Activated CD8-positive, alpha-beta memory T cell treated with anti-CD3 and anti-CD28 coated beads for 4 hours (primary cell): ENCODE measurements at places on chromosomes 2 and 18.

- DNase-seq = no peak
These were observed 128.2 kb upstream of the DLX2 start for GRCh38 chr2:172230889-172231401.

- no peak for DNase-seq
These were observed 22.0 kb downstream of the SAG start for GRCh38 chr2:233329489-233330135.

- no peak for DNase-seq
These were observed 5.6 kb downstream of the SLC3A1 start for GRCh38 chr2:44280869-44281268.

- no peak for DNase-seq
These were observed 816.2 kb downstream of the CBLN2 start for GRCh38 chr18:71727909-71728308.

GRCh38 chr2:96100893-96101304 is 15.5 kb downstream of the ADRA2B start:
- DNase-seq = no peak

DNA sequence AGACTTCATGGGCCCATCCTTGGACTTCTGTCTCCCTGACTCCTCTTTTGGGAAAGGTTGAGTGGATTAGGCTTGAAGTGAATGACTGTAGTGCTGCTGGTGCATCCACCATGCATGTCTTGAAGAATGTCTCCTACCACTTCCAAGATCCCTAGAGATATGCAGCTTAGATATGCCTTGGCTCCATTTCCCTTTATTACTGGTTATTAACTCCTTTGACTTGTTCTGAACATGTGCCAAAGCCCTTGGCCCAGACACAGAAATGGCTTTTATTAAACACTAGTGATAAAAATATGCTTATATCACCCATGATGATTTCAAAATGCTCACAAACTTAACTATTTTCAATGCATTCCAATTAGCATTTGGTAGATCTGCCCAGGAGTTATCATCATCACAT is 90.0 kb upstream of the SLC14A2 start:
- DNase-seq = no peak

DNA sequence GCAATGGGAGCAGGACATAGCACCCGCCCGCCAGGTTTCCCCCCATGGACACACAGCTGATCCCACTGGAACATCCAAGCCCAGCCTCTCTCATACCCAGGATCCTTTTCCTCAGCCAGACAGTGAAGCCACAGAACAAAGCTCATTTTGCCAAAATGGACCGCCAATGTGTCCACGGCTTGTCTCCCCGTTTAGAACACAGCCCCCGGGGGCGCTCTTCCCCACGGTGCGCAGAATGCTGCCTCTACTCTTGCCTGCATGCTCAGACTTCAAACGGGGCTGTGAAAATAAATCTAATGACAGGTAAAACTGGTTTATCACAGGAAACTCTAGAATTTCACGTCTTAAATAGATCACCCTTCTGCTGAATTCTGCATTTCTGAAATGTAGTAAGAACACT is 548.5 kb upstream of the ID2 start:
- no peak for DNase-seq

DNA sequence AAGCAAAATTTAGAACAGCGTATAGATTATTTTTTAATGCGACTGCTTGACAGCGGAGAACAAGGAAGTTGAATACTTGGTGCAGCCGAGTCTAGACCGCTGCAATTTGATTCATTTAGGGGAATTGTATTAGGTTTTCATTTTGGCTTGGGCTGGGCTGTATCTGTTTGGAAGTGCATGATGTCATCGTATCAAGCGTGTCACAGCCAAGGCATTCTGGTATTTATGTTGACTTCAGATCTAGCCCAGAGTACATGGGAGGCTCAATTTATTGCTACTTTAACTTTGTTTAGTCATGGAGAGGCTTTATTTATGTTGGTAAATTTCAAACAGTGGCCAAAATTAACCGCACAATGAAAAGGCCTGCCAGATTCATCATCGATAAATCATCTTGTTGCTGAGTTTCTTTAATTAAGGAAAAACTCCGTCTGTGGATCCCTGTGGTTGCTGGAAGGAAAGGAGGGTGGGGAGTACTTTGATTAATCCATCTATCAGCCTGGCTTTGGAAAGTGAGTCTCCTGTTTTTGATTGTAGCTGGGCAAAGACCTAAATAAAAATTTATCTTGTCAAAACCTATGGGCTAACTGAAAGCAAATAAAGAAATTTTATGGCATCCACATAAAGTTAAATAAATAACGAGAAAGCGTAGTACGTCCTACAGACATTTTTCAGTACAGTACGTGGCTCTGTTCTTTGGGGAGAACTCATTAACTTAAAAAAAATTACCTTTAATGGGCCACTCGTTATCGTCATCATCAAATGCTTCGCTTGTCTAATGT is 230.4 kb upstream of the SPRED2 start:
- DNase-seq = no peak

- no peak for DNase-seq
These were observed 30.1 kb downstream of the TGIF1 start for GRCh38 chr18:3479978-3480509.

GRCh38 chr2:36698993-36699392 is 2.5 kb downstream of the VIT start:
- DNase-seq = no peak

DNA sequence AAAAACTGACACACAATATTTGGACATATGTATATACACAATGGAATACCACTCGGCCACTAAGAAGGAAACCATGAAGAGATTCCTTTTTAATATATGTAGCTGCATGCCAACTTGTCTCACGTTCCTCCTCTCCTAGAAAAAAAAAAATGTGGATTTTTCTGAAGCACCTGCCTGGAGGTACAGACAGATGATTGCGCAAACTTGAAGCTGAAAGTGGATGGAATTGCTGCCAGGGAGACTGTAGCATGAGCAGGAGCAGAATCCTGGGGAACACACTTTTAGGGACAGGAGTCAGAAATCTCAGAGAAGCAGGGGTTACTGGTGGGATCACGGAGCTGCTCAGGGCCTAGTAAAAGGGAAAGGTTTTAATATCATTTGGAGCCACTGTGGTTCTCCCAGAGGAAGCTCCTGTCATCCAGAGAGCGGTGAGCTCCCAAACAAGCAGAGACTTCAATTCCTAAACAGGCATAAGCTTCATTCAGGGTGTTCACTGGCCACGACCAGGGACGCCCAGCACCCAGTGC is 640 bp upstream of the SPR start:
- no peak for DNase-seq

GRCh38 chr2:42359304-42359964 is 1.6 kb downstream of the COX7A2L start:
- no peak for DNase-seq

DNA sequence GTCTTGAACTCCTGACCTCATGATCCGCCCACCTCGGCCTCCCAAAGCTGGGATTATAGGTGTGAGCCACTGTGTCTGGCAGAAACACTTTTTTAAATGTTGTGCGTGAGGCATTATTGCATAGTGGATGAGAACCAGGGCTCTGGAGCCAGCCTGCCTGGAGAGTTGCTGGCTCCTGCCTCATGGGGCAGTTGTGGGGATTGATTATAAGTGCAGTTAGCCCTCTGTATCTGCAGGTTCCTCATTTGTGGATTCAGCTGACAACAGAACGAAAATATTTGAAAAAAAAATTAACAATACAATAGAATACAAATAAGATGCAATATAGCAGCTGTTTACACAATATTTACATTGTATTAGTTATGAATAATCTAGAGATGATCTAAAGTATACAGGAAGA is 129.4 kb upstream of the EML6 start:
- DNase-seq = no peak

DNA sequence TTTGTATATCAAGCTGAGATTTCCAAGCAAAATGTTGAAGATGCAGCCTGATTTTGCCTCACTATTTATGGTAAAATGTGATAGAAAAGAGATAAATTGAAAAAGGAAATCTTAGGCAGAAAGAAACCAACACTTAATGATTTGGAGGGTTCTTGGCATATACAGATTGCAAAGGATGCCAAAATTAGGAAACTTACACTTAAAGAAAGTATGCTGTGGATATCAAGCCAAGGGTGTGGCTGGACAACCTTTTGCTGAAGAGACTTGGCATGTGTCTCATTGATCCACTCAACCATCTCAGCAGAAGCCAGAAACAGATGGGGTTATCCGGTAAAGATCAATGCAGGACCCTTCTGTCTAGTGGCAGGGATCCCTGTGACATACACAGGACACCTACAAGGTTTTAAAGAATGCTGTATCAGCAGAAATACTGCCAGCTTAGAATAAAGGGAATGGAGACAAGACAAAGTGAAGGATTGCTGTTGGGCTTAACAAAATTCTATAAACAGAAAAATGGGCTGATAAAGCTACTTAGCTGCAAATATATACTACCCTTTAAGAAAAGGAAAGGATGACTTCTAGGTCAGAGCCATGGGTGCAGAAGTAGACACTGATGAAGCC is 107.3 kb upstream of the CYP26B1 start:
- no peak for DNase-seq

GRCh38 chr2:95389245-95390119 is 13.0 kb upstream of the FAHD2A start:
- DNase-seq = peak; percentile 12

- no peak for DNase-seq
These were observed 241.9 kb downstream of the PTPRM start for GRCh38 chr18:7808992-7809391.

DNA sequence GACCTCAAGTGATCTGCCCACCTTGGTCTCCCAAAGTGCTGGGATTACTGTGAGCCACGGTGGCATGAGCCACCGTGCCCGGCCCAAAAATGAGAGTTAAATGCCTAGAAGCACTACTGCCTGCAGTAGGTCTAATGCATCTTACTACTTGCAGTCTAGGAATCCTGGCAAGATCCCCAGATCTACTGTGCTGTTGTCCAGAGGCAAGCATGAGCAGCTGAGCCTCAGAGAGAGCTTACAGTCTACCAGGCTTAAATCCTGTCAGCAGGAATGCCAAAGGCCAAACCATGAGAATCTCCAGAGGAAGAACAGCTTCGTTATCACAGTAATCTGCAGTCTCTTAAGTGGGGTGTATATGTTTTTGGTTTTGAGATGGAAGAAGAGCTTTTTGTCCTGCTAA is 54.4 kb downstream of the XRCC5 start:
- no peak for DNase-seq

- no peak for DNase-seq
These were observed 345.7 kb downstream of the DYSF start for GRCh38 chr2:71799013-71799575.

- no peak for DNase-seq
These were observed 4.3 kb downstream of the COL3A1 start for GRCh38 chr2:188978291-188979081.

- no peak for DNase-seq
These were observed 366.9 kb upstream of the GALNT5 start for GRCh38 chr2:156890529-156891148.
